ENCODE measurements at places on chromosomes 16 and 17.

DNA sequence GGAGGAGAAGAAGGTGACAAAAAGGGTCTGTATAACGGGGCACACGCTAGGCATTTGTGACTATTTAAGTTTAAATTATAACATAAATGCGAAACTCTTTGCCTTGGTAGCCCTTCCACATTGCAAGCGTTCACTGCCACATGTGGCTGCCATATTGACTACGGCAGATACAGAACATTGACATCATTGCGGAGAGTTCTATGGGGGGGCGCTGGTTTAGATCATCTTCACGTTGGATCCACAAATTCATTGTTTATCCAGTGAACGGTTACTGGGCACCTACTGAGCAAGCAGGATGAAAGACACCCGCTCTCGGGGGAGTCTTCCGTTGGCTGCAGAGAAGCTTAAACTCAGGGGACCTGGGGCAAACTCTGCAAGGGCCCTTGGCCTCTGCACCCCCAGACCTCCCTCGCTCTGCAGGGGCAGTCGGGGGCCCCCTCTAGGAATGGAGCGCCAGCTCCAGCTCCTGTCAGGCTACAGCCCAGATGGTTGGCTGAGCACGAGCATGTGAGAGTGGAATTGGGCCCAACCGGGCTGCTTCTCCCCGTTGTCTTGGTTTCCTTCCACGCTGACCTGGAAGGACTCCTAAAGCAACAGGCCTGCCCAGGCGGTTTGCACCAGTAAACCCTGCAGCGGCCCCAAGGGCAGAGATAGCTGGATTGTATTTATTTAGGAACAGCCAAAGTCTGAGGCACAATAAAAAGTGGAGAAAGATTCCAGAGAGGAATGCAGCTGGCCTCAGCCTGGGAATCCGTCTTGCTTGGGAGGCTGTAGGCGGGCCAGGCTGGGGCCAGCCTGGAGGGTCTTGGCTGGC is 172.2 kb downstream of the SEC14L1 start:
- DNase-seq = no peak

DNA sequence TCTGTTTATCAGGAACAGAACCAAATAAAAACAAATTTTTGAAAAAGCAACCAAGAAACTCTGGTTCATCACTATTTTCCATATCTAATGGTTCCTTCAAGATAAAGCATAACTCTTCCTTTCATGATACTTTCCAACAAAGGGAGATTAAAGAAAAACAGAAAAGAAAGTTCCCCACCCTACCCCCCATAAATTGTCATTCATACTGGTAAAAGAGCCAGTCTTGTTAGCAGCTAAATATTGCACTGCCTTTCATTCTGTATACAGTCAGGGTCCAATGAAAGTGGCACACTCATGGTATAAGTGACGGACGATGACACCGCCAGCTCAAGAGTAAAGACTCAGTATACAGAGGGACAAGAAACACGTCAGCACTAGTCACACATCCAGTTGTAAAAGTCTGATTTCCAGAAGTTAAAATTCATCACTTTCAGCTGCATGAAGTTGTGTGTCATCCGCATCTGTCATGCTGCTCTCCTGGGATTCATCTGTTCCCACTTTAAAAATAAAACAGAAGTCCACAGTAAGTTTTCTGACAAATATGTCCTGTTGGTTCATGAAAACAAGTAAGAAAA is 68.5 kb downstream of the CDC27 start:
- DNase-seq = no peak

- DNase-seq = no peak
These were observed 7.4 kb downstream of the FOXF1 start for GRCh38 chr16:86517652-86518258.

DNA sequence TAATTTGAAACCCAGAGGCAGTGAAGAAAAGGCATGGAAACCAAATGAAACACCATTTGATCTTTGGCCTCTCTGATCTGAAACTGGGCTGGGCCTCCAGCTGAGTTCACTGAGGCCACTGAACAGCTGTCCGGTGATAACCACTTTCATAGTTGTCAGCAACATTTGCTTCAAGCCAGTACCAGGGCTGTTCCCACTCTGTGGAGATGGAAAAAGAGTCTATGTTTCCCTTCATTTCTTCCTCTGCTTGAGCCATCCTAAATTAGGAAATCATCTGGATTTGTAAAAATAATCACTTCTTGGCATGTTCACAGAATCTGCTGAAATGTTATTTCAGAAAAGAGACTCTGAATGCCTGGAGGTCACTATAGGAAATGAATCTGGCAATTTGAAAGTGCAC is 119.3 kb downstream of the STX8 start:
- DNase-seq = no peak

GRCh38 chr17:60256174-60256573 is 106.4 kb downstream of the CA4 start:
- DNase-seq = no peak

- DNase-seq = no peak
These were observed 54.1 kb upstream of the BCAR1 start for GRCh38 chr16:75305364-75306098.

- no peak for DNase-seq
These were observed 4.0 kb downstream of the ITGAD start for GRCh38 chr16:31397096-31397660.
